ENCODE measurements at places on chromosomes 7 and 10. TPM values are rescaled to one million over a fixed set of nuclear protein-coding genes. Genes with fewer than 3 reads are reported as not detected.

The ADRB1 gene
- total RNA-seq = 0.41 TPM

The TSPAN13 gene
- total RNA-seq = 22.5 TPM

The TMEM176A gene
- total RNA-seq = not detected

The ASB15 gene
- total RNA-seq = not detected

The PON3 gene
- 2.0 TPM for total RNA-seq

The C10orf53 gene
- not detected for total RNA-seq

The SPDYE9 gene
- total RNA-seq = not detected

The CRHR2 gene
- not detected for total RNA-seq

The ACSM6 gene
- not detected for total RNA-seq

The GPR15LG gene
- total RNA-seq = not detected

GRCh38 chr10:44706745-44707144, 204.4 kb upstream of the TMEM72 start:
- DNase-seq = peak; percentile 23

GRCh38 chr10:44259090-44259874, 125.6 kb downstream of the CXCL12 start:
- no peak for DNase-seq

DNA sequence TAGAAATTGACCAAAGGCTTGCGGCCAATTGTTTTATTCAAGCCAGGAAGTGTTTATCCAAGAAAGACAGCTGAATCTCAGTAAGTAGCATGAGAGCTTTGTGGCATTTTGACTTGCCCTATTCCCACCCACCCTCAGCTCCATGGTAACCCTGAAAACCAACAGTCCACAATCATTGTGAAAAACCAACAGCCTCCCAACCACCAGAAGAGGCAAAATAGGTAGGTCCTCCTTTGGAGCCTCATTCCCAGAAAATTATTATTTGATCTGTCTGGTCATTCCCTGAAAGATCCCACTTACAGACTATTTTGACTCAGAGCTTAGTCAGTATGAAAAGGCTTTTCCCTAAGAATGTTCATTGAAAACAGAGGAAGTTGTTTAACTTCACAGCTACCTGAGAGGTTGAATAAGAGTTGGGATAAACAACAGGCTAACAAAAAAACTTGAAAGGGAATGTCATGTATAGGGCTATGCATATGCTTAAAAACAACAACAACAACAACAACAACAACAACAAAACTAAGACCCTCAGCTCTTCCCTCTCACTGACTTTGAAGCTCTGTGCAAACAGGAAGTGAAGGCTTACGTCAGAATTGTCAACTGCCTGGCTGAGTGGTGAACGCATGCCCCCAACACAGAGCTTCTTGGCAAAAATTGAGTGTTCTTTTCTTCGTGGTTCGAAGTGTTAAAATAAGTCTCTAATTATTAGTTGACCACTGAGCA, 11.2 kb downstream of the KPNA7 start:
- DNase-seq = peak; percentile 76

DNA sequence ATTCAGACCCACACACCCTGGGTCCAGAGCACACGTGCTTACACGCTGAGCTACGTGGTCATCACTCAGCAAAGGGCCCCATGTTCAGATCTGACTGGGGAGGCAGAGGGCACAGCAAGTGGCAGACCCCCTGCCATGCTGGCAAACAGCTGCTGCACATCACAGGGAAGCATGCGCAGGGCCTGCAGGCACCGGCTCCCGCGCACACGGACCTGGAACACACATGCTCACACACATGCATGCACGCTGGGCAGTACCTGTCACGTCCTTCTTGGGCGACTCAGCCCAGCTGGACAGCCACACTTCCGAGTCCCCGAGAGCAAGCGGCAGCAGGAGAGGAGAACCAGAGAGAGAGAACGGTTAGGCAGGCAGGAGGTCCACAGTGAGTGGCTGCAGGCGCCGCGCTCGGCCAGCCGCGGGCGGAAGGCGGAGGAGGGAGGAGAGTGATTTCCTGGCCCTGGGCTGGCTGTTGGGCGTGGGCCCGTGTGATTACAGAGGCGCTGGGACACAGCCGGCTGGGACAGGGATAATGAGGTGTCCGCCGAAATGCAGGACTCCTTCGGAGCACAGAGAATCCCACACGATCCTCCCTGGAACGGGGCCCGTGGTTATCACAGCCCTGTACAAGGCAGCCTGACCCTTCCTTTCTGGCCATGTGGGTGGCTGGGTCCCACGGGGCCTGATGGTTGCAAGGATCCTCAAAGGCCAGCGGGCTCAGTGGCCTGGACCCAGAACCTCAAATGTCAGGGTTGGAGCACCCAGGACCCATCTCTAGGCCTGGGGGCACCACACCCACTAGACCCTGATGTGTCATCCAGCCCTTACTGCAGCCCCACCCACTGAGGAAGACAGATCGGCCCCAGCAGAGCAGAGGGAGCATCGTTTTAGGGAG, 175.1 kb downstream of the NEURL1 start:
- no peak for DNase-seq

- DNase-seq = no peak
Measured at GRCh38 chr10:103062854-103063590, 130.1 kb downstream of the NT5C2 start.

- no peak for DNase-seq
Measured at GRCh38 chr10:26792758-26793495, 67.8 kb downstream of the ABI1 start.

DNA sequence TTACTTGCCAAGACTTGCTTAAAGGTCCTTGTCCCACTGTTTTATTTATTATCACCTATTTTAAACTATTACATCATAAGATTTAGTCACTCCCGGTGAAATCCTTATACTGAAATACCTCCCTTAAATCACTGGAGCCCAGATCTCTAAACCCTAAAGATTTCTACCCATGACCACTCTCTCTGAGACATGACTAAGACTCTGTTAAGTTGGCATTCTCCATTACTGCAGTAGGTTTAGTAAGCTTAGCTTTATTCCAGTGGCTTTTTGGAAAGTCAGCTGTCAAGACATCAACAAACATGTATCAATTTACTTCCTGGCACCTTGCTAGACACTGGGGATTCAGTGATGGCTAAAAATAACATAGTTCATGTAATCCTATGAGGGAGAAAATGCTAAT, 874.2 kb downstream of the KCNMA1 start:
- peak; percentile 11 for DNase-seq

DNA sequence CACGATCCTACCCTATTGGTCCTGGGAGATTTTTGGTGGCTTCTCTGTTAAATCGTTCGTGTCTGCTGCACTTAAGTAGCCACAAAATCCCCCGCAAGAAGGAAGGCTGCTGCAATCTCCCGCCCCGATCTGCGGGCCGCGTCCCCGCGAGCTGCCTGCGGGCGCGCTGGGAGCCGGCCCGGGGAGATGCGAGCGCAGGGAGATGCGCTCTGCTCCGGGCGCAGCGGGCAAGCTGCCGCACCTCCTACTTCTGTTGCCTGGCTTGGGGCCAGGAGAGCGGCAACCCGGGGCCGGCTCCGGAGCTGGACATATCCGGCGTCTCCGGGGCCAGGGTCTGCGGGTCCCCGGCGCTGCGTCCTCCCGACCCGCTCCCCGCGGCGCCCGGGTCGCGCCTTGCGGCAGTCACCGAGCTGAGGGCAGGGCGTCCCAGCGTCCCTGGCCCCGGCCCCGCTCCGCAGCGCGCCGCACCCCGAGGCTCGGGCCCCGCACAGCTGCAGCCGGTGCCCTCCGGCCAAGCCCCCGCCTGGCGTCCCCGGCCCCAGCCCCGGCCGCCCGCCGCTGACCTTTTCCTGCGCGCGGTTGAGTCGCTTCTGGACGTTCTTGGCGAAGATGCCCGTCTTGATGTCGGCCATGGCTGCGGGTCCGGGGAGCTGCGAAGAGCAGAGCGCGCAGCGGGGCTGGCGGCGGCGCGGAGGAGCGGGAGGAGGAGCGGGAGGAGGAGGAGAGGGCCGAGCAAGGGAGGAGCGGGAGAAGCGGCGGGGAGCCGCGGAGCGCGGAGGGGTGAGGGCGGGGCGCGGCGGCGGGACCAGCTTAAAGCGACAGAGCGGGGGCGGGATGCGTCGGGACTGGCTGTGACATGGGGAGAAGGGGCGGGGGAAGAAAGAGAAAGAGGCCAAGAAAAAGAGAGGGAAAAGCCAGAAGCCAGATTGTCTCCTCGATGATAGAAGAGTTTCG, at the start of gene AMPH:
AMPH (minus strand) TSS at position 654 of the 954 bp plus-strand sequence; CDS start at position 632, 22 bp downstream.
- peak; percentile 2 for DNase-seq

GRCh38 chr10:6513476-6513875, 66.6 kb downstream of the PRKCQ start:
- no peak for DNase-seq

- DNase-seq = no peak
Measured at GRCh38 chr7:141950806-141951205, 4.0 kb upstream of the CLEC5A start.

GRCh38 chr7:44311561-44312495, 13.6 kb downstream of the CAMK2B start:
- DNase-seq = no peak

GRCh38 chr10:26269754-26270153, 53.2 kb downstream of the GAD2 start:
- no peak for DNase-seq

GRCh38 chr7:44897309-44897708, 12.0 kb upstream of the PURB start:
- no peak for DNase-seq

DNA sequence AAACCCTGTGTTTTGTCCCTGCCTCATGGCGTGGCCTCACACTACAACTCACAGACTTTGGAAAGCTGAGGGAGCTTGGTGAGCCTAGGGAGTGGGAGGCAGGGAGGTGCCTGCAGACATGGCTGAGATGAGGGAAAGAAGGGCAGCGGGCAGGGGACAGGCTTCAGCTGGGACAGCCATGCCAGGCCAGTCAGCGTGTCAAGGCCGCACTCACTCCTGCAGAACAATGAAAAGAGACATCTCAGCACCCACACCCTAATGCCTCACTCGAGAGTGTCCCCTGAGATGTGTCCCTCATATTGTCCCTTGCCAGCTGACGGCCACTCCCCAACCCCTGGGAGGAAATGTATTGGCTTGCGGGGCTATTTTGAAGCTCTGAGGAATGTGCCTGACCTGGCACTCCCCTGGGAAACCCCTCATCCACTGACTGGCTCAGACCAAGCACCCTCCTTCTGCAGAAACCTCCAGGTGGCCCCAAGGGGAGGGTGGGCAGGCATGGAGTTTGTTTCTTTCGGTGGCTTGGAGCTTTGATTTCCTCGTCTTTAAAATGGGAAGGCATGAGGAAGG, 31.6 kb downstream of the SH3PXD2A start:
- no peak for DNase-seq

DNA sequence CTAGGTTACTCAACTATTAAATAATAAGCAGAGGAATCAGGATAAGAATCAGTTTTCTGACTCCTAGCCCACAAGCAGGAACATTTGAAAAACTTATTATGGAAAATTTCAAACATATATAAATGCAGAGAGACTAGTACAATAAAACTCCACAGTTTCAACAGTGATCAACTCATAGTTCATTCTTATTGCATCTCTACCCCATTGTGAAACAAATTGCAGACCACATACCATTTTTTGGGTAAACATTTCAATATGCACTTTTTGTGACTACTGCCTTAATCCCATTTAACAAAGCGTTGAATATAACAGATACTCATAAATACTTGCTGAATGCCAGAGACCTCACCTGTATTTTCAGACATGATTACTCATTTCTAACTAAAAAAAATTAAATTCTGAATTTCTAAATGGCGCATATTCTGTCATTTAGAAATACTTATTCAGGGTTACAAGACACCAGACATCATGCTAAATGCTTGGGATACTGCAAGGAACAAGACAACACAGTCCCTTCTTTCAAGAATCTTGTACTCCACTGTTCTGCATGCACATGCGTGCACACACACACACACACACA, 11.4 kb downstream of the CDK6 start:
- no peak for DNase-seq

DNA sequence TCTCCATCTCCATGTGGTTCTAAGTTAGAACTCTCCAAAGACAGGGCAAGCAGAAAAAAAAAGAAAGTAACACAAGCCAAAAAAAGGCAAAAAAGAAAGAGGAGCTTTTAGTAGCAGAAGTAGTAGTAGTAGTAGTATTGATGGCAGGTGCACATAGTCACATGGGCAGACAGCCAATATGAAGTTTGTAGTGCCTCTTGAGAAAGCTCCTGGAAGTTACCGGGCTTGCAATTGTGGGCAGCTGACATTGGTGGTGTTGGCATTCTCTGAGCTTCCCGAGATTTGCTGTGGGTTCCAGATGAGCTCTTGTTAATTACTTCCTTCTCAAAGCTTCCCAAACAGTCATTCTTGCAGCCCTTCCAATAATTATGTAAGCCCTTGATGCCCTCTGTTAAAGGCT, 1128.5 kb downstream of the TYW1 start:
- DNase-seq = no peak

- DNase-seq = no peak
Measured at GRCh38 chr10:7512487-7512886, 101.7 kb upstream of the SFMBT2 start.

DNA sequence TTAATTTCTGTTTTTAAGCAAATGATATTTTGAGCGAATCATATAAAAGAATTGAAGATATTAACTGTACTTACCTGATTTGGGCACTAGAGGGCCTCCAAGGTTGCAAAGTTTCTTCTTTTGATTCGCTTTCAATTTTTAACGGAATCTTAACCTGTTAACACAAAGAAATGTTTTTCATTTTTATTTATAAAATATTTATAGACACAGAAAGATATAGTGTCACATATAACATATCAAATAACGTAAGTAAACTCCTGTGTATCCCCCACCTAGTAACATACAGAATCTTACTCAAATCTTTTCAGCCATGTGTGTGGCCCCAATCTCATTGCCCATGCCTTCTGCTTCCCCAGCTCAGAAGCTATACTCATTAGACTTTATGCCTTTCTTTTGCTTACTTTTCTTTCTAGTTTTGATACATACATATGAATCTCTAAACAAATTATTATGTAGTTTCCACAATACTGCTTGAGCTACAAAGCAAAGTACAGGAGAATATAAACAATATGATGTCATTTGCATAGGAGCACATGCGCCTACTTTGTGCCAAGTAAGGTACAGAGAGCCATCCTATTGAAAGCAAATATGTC, 49.5 kb upstream of the ZPBP start:
- peak; percentile 11 for DNase-seq

DNA sequence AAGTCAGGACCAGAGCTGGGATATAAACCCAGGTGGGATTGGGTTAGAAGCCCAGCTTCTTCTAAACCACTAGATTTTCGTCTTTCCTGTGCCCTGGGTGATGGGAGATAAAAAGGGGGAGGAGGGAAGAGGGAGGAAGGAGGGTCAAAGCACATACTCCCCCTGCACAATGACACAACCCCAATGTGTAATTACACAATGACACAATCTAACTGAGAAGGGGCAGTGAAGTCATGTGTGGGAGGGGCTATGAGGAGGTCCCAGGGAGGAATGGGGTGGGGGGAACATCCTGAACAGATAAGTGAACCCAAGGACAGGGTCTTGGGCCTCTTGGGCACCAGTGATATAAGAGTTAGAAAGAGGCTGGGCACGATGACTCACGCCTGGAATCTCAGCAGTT, 44.5 kb downstream of the TECTB start:
- no peak for DNase-seq

DNA sequence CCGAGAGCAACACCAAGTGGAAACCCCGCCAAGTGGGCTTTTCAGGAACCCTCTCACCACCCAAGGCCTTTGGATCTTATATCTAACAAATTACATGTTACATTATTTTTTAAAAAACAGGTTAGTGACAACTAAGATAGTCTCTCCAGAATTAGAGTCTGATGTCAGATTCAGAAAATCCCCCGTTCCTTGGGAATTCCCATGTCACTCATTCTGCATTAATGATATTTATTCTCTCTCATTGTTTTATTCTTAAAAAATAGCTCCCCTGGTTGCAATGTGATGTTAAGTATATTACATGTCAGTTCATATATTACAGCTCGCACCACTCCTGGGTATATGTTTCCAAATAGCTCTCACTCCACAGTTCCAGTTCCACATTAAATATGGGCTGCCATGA, 81.8 kb downstream of the WNT2 start:
- no peak for DNase-seq

All from foreskin keratinocyte (primary cell).